B cell (primary cell): ENCODE measurements at places on chromosomes 5 and 9. TPM values are rescaled to one million over a fixed set of nuclear protein-coding genes. Genes with fewer than 3 reads are reported as not detected.
A peak's percentile ranks its signal among the peaks of the same experiment; 100 is the strongest.

- no peaks in the 10 kb centered on the region for H3K27me3 ChIP-seq
- no peaks in the 10 kb centered on the region for H3K4me1 ChIP-seq
- H3K36me3 ChIP-seq, result peaks cover 14% of the 10 kb centered on the region
- no peak for DNase-seq
- H3K27ac ChIP-seq, result no peak overlapping the region
Observed at GRCh38 chr5:41736641-41737040, 133.6 kb downstream of the OXCT1 start.

GRCh38 chr9:37337301-37337890, 85.1 kb upstream of the GRHPR start:
- peak overlapping the region; percentile 77 for H3K27ac ChIP-seq
- H3K4me3 ChIP-seq, result peak overlapping the region; percentile 10
- H3K36me3 ChIP-seq, result no peaks in the 10 kb centered on the region
- DNase-seq, result peak; percentile 49
- peaks cover 86% of the 10 kb centered on the region for H3K4me1 ChIP-seq
- no peaks in the 10 kb centered on the region for H3K27me3 ChIP-seq

DNA sequence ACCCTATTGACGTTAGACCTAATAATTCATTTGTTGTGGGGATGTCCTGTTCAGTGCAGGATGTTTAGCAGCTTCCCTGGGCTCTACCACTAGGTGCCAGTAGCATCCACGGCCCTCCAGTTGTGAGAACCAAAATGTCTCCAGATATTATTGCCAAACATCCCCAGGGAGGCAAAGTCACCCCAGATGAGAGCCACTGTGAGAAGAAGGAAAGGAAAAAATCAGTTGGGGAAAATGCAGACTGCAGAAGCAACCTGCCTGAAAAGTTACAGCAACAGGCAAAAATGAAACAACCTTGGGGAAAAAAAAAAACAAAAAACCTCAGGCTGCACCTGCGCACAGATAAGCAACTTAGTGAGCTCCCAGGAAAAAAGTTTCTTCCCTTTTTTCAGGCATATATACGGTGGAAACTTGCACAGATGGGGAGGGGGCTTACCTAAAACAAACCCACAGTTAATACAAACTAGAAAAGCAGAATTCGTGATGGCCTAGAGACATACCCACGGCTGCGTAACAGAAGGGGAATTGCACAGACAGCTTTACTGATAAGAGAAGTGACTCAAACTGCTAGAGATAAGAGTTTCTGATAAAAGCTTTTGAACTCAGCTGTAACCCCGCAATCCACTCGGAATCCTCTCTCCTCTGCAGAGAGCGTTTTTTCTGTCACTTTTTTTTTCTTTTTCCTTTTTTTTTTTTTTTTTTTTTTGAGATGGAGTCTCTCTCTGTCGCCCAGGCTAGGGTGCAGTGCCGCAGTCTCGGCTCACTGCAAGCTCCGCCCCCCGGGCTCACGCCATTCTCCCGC, 29.8 kb upstream of the FBP1 start:
- no peaks in the 10 kb centered on the region for H3K36me3 ChIP-seq
- peaks cover 5% of the 10 kb centered on the region for H3K27me3 ChIP-seq
- H3K27ac ChIP-seq, result no peak overlapping the region
- peak; percentile 64 for DNase-seq

Gene GNA14
- total RNA-seq, result not detected in 2 replicates

Gene MYMK
- total RNA-seq, result not detected in 2 replicates

Gene FOXE1
- not detected in 2 replicates for total RNA-seq

DNA sequence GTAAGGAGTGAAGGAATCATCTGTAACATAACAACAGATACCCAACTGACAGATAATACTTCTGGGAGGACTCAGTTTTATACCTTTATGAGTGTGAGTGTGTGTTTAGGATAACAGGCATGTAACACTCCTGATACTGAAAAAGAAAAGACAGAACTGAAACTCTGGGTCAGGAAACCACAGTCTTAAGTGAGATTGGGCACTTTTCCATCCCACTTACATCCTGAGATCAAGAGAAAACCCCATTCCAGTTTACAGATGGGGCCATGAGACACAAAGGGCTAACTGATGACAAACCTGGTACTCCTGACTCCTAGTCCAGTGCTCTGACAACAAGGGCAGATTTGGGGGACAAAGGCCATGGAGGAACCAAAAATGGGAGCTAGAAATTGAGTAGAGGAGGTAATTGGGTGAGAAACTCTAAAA, 18.0 kb downstream of the IL5 start:
- peak; percentile 72 for DNase-seq
- H3K4me3 ChIP-seq, result no peak overlapping the region
- no peaks in the 10 kb centered on the region for H3K36me3 ChIP-seq
- no peak overlapping the region for H3K27ac ChIP-seq
- peaks cover 45% of the 10 kb centered on the region for H3K4me1 ChIP-seq
